ENCODE measurements at places on chromosomes 16 and 17.

GRCh38 chr16:80066805-80067580 is 466.5 kb upstream of the MAF start:
- no peak for DNase-seq

GRCh38 chr17:50815400-50815799 is 20.0 kb upstream of the WFIKKN2 start:
- no peak for DNase-seq

DNA sequence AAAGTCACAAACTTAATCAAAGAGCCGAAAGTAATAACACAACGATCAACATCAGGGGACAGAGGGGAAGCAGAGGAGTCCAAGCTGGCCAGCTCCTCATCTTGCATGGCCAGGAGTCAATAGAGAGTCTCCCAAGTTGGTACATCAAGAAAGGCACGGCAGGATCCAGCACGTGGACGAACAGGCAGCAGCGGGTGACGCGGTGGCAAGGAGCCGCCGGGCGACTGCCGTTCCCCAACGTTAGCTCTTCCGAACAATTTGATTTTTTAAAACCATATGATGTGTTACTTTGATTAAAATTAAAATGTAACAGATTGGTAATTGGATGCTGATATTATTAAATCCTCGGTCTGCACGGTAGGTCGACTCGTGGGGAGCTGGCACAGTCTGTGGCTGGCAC is 81.8 kb upstream of the DOC2B start:
- no peak for DNase-seq

DNA sequence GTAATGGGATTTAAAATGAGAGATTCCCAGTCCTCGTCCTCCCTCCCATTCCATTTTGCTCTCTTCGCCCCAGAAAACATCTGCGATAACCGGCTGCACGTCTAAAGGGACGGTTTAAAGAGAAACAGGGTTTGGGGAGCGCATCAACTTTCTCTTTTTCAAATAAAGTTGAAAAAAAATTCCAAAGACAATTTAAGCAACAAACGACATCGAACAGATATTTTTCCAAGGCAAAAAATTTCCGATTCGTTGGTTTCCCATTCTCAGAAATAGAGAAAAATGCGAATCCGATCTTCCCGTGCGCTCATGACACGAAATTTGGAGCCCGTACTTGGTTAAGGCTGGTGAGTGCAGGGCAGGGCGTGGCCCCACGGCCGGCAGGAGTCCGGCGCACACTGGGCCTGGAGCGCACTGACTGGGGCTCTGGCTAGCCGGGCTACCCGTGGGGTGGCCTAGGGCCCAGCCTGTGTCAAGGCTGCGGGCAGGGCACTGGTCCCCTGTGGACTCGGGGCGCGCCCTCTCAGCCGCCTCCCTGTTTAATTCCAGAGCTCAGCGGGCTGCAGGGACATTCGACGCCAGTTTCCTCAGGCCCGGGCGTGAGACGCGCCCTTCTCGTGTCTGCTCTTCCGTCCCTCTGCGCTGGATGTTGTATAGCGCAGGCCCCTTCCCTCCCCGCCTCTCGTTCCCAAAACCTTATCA is 17.9 kb upstream of the ZFHX3 start:
- DNase-seq, result no peak

GRCh38 chr17:72373910-72374741 is 253.3 kb downstream of the SOX9 start:
- DNase-seq, result no peak

DNA sequence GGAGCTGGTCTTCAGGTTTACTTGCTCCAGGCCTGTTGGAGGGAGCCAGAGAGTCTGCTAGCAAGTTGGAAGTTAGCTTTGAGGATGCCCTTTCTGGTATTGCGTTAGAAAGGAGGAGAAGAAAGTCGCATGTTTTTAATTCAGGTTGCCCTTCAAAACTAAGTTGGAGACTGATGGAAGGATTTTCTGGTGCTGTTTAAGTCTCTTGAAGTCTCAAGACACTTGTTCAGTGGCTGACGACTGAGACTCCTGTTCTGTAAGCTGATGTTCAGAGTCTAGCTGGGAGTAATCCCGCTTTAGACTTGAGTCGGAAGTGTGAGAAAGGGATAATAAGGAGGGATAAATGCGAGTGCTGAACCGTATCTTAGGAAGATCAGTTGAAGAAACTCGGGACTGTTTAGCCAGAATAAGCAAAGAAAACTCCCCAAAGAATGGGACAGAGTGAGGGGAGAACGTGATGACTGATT is 740 bp downstream of the AATF start:
- DNase-seq, result no peak

- no peak for DNase-seq
Measured at GRCh38 chr17:42167807-42168206, 13.0 kb upstream of the RAB5C start.

- DNase-seq, result no peak
Measured at GRCh38 chr17:40833882-40834281, 11.5 kb upstream of the KRT10 start.

DNA sequence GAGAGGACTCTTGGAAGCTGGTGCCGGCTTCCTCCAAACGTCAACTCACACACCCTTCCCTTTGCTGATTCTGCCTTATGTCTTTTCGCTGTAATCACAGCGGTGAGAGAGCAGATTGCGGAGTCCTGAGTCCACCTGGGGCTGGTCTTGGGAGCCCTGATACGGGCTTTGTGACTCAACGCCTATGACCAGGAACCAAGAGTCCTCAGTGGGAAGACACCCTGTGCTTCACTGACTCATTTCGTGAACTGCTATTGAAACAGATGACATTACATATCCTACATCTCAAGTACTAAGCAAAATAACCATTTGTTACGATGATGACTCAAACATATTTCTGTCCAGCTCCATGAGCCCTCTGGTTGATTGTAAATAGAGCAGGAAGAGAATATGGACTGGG is 90.7 kb upstream of the CREBBP start:
- no peak for DNase-seq

DNA sequence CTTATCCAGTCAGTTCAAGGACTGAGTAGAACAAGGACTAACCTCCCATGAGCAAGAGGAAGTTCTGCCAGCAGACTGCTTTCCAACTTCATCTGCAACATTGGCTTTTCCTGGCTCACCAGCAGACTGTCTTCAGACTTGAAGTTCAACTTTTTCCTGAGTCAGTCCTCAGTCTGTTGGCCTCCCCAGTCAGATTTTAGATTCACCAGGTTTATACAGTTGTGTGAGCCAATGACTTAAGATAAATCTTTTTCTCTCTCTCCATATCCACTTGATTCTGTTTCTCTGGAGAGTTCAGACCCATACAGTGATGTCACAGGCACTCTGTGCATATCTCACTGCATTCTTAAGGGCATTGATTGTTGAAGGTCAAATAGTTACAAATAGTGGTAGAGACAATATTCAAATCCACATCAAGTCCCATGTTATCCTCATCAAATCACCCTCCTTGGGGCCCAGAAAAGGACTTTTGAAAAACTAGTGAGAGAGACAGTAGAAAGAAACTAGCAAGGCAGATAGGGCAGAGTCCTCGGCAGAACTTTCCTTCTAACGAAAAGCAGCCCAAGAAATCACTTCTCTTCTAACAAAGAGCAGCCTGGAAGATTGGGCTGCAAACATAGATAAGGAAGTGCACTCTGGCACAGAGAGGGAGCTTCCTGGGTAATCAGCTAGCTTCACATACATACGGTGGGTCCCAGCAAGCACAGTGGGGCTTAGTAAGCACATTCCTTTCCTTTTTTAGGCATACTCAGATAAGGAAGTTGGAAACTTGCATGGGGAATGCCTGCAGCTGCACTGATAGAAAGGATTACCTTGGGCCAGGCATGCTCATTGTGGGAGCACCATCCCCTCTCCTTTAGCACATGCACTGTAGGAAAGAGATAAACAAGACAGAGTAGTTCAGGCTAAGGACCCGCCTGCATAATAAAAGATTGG is 132.3 kb upstream of the FAM20A start:
- no peak for DNase-seq

- DNase-seq, result no peak
Measured at GRCh38 chr16:86826941-86827340, 248.6 kb downstream of the FOXL1 start.

DNA sequence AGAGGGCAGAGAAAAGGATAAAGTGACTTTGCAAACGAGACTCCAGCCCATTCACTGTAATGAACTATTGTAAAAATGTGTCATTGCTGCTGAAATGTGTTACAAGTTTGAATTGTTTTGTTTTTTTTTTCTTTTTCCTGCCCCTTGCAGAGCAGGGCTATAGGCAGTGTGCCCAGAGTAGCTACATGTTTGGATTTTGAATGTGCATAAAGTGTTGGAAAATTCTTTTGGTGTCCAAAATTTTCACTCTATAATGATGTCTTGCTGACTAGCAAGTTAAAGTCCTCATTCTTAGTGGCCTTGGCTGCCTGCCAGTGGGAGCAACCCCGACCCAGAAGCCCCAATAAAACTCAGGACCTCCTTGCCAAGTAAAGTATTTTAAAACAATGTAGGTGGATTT is 66.5 kb downstream of the IGF2BP1 start:
- DNase-seq, result no peak

- DNase-seq, result no peak
Measured at GRCh38 chr16:9798474-9798873, 383.8 kb downstream of the GRIN2A start.

DNA sequence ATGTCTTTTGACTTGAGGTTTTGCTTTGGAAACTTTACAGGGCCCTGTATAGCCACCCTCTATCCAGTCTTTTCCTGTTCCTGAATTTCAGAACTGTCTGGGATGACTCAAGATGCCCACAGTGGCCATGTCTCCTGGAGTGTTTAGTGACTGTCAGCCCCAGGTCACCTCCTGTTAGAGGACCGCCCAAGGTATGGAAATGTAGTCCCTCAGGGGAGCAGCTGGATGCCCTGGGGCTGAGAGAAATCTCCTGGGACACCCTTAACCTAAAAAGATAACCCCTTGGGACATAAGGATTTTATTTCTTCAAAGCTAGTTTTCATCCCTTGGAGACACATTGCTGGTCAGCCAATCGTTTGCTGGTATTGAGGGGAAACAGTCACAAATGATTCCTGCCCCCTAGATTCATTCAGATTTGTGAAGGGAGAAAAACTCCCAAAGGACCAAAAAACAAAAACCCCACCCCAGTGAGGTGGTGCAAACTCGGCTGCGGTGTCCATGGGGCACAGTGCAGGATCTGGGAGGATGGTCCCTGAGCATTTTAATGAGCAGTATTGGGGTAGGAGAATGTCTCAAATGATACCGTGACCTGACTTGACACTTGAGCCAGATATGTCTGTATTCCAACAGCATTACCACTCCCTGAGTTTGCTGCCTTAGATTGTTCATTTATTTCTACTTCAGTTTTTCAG is 1.7 kb downstream of the ZNF267 start:
- no peak for DNase-seq

DNA sequence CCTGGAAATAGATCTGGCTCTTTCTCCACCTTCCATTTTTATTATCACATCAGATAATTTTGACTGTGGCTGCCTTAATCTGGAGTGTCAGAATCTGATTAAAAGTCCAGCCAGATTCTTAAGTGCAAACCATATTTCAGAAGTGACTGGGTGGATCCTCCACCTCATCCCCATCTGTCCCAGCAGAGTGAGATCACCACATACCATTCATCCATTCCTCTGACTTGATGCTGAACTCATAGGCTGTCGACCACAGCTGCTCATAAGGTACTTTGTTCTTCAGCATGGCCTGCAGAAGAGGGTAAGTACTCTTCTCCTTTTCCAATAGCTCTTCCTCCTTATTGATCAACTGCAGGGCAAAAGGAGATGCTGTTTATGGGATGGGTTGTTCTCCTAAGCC is 53.5 kb downstream of the DNAH3 start:
- DNase-seq, result no peak

- DNase-seq, result no peak
Measured at GRCh38 chr17:47295037-47295873, 28.5 kb upstream of the EFCAB13 start.

DNA sequence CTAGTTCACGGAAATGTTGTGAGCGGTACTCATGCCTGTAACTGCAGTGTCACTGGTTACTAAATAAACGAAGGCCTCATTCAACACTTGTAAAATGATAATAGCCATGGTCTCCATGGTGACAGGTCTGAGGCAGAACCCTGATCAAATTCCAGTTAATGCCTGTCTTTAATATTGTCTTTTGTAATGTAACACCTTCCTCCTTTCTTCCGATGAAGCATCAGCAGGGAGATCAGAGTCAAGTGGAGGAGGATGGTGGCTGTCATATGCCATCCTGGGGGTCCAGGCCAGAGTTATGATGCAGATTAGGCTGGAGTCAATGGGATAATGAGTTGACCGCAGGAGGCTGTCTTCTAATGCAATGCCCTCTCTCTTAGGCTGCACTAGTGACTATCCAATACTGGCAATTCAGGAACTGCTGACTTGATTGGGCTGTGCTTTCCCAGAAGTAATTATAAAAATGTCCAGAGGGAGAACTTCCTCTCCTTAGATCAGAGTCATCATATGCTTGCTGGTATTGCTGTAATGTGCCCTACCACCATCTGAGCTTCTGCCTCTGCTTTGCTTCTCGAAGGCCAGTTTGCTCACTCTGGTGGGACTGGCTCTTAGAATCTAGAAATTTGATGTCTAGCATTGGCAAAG is 419.1 kb downstream of the CA10 start:
- no peak for DNase-seq

DNA sequence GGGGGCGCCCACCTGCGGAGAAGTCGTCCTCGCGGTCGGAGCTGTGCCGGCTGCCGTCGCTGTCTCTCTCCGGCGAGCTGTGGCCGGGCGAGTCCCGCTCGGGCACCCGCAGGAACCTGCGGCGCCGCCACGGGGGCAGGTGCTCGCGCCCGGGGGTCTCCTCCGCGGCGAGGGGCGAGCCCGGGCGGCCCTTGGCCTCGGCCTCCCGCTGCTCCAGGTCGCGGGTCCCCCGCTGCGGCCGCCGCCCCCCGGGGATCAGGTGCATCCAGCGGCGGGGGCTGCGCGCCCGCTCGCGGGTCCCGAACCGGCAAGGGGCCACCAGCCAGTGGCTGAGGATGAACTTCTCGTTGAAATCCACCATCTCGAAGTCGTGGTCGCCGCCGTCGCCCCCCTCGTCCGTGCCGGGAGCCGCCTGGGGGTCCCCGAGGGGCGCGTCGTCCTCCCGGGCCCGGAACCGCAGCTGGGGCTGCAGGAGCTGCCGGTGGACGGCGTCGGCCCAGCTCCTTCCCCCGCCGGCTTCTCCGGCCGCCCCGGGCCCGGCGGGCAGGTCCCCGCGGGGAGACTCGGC is 41.4 kb upstream of the BHLHA9 start:
- no peak for DNase-seq

- DNase-seq, result no peak
Measured at GRCh38 chr16:83453977-83454376, 353.8 kb upstream of the HSBP1 start.

- DNase-seq, result peak; percentile 27
Measured at GRCh38 chr16:58501242-58502131, 1.5 kb downstream of the NDRG4 start.

DNA sequence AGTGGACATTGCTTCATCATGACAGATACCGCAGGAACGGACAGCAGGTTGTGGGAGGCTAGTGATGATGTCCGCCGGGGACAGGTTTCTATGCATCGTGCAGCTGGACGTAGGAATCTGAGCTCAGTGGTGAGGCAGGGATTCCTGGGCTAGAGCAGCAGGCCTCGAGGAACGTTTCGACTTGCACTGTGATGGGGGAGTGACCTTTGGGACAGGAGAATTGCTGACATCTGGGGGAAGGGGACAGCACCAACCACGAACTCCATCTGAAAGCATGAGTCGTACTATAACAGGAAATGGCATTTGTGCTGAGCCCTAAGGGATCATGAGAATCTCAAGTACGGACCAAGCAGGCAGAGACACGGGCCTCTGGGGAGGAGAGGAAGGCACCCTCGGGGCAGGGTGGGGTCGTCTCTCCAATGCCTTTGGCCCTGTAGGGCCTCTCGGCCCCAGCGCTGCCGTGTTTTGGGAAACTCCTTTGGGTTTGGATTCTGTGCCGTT is 65.8 kb upstream of the ENDOV start:
- DNase-seq, result no peak

GRCh38 chr17:18981642-18982424 is 22.7 kb downstream of the FAM83G start:
- DNase-seq, result no peak

- DNase-seq, result no peak
Measured at GRCh38 chr17:19386051-19386929, 700 bp downstream of the MFAP4 start.

Measured in stimulated activated CD8-positive, alpha-beta memory T cell treated with anti-CD3 and anti-CD28 coated beads, Interleukin-12 subunit alpha, Interleukin-12 subunit beta, amount 100 ng/mL, for 4 hours (primary cell).